ENCODE measurements at places on chromosomes 11 and 22. TPM values are rescaled to one million over a fixed set of nuclear protein-coding genes. Genes with fewer than 3 reads are reported as not detected.

GRCh38 chr11:109984634-109985289, 108.4 kb upstream of the ZC3H12C start:
- H3K27me3 ChIP-seq, result no peaks in the 10 kb centered on the region
- no peaks in the 10 kb centered on the region for H3K36me3 ChIP-seq
- H3K4me1 ChIP-seq, result no peaks in the 10 kb centered on the region
- no peak overlapping the region for H3K27ac ChIP-seq

GRCh38 chr11:19087658-19088057, 27.1 kb upstream of the MRGPRX2 start:
- H3K36me3 ChIP-seq, result no peaks in the 10 kb centered on the region
- H3K27me3 ChIP-seq, result no peaks in the 10 kb centered on the region
- no peaks in the 10 kb centered on the region for H3K4me1 ChIP-seq
- H3K27ac ChIP-seq, result no peak overlapping the region
- H3K4me3 ChIP-seq, result no peak overlapping the region
- DNase-seq, result no peak

DNA sequence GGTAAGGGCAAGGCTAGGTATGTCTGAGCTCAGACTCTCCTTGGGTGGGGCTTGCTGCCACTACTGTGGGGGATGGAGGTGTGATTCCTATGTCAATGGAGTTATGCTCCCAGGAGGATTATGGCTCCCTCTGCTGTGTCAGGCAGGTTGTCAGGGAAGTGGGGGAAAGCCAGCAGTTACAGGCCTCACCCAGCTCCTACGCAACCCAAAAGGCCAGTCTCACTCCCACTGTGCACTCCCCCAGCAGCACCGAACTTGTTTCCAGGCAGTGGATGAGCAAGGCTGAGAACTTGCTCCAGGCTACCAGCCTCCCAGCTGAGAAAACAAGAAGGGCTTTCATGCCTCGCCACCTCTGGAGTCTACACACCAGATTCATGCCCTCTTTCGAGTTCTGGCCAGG, 18.2 kb downstream of the C11orf91 start:
- no peak overlapping the region for H3K4me3 ChIP-seq
- H3K36me3 ChIP-seq, result no peaks in the 10 kb centered on the region
- H3K27ac ChIP-seq, result no peak overlapping the region
- H3K4me1 ChIP-seq, result no peaks in the 10 kb centered on the region
- H3K27me3 ChIP-seq, result no peaks in the 10 kb centered on the region

The GAL3ST3 gene
- total RNA-seq, result 0.66 TPM

The ACR gene
- total RNA-seq, result not detected

The OR1S2 gene
- total RNA-seq, result not detected

DNA sequence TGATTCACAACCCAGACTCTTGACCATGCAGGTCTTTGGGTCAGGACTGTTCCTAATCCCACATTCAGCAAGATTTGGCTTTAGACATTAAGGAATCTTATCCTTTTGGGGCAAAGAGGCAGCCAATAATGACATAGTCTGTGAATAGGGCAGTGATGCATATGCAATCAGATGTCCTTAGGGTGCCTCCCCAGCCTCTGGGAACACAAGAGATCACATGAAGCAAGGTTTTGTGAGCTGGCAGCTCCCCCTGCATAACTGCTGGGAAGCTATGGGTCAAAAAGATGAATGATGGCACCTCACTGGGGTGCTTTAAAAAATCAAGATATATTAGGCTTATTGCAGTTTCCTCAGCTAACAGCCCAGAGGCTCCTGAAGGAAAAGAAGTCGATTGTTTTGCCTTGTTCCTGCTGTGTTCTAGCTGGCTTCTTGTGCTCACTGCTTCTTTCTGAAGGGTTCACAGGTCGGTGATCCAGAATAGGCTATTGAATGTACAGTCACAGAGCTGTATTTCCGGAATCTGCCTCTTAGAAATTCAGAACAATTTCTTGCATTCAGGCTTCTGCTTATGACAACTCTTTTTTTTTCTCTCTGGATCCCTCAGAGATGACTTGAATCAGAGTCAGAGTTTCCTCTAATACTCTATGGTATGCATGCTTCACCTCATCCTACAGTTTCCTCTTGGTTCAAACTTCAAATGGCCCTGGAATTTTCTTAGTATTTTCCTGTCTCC, 31.7 kb downstream of the INSC start:
- H3K36me3 ChIP-seq, result no peaks in the 10 kb centered on the region
- no peak overlapping the region for H3K27ac ChIP-seq
- H3K4me3 ChIP-seq, result no peak overlapping the region
- no peaks in the 10 kb centered on the region for H3K27me3 ChIP-seq
